CD4-positive, alpha-beta T cell treated with Interleukin-4 for 1 hour (primary cell): ENCODE measurements at places on chromosomes 11 and 22.

GRCh38 chr11:27028561-27028965, 12.1 kb upstream of the BBOX1 start:
- DNase-seq, result no peak

DNA sequence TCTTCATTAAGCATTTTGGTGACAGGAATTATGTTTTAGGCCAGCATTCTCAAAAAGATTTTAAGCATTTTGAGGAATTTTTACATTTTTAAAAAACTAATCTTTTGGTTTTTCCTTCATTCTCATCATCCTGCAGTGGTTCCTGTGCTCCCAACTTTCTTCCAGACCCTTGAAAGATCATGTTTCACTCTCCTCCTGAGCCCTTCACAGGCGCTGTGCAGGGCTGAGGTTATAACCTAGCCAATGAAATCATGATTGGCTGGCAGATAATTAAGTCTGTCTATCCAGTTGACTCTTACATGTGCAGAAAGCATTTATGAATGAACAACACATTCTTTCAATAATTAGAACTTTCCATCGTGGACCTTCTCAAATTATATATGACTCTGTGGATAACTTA, 226.3 kb downstream of the DDX10 start:
- no peak for DNase-seq

- no peak for DNase-seq
These were observed 12.0 kb upstream of the RFPL2 start for GRCh38 chr22:32216911-32217310.

DNA sequence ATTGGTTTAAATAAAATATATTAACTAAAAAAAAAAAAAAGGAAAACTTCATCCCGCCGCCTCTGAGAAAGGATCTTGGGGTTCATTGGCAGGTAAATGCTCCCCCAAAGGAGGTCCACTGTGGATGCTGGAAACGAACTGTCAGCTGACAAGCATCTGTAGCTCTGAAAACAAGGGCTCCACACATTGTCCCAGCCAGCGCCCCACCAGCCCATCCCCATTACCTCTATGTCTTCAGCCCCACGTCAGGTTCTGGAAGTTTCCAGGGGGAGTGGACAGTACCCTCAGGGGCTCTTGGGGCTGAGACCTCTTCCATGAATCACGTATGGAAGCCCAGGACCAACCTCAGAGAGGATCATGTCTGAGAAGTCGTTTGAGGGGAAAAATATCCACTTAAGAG, 66.4 kb upstream of the WNT7B start:
- no peak for DNase-seq

- no peak for DNase-seq
These were observed 1043.8 kb downstream of the BRD1 start for GRCh38 chr22:48783821-48784266.

DNA sequence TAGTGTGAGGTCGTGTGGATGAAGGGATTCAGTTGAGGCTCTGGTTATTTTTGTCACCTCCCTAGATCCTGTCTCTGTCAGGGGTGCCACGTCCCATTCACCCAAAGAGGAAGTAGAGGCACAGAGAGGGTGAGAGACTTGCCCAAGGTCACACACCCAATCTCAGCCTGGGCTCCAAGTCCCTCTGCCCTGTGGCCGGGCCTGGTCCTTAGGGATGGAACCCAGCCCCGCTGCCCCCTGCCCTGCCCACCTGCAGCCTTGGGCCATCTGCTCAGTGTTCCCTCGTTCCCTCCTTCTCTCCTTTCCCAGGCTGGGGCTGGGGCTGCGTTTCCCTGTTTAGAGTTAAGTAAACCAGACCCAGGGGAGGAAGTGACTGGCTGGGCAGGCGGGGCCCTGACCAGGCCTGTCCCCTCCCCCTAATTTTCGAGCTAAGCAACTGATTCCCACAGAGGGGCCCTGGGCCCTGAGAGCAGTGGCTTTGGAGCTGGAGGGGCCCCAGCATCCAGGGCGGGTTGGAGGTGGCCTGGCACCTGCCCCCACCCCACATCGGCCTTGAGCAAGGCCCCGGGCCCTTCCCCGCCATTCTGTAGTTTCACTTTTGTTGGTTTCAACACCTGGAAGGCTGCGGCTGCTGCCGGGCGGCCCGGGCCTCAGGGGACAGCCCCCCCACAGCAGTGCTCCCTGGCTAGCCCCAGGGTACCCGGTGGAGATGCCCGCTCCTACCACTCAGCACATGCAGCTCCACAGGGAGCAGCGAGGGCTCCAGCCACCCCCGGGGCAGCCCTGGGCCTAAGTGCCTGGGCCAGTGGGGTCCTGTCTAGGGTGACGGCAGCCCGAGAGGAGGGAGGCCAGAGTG, 1.5 kb downstream of the TCIRG1 start:
- peak; percentile 49 for DNase-seq

- no peak for DNase-seq
These were observed 79.7 kb upstream of the LINC01488 start for GRCh38 chr11:69401715-69402114.

DNA sequence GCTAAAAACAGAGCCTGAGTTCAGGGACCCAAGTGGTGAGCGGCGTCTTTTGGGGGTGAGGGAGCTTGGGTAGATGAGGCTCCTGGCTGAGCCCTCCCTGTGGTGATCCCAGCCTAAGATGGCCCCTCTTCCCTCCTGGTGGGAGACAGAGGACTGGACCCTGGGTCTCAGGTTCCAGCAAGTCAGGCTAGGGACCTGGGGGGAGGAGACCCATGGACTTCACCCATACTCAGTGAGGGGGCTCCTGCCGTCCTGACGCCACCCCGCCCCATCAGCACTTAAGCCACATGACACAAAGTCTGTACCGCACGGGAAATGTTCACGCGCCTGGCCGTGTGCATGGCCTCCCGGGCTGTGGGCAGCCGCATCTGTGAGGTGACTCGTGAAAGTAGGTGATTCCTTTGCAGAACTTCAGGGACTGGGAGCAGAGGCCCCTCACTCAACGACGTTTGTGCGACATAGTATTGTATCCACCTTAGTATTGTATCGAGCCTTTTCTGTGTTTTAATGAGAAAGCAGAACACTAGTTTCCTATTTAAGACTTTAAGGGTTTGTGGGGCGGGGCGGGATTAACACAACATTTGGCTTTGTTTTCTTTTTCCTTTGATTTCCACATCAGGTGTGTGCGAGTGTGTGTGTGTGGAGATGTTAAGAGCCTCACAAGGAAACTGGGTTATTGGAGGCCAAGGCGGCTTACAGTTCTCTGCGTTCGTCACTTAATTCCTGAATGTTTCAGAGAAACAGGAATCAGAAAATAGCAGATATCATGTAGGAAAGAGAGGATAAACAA, 18.4 kb upstream of the TMEM191C start:
- no peak for DNase-seq

DNA sequence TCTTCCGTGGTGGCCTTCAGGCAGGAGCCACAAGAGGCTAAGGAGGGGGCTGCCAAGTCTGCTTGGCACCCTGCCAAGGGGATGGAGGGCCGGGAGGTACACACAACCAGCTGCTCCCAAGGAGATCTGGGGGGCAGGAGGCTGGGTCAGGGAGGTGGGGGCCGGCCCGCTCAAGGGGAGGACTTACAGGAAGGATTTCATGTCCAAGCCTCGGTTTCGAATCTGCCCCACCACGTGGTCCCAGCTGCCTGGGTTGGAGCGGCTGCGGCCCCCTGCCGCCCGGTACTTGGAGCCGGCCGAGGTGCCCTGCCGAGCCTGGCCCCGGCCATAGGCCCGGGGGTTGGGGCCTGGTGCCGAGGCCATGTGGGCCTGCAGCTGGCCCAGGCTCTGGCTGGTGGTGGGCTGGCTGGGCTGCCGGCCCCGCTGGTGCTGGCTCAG, 33.5 kb downstream of the LRRC10B start:
- DNase-seq, result no peak

- DNase-seq, result no peak
These were observed 176.7 kb downstream of the CNTN5 start for GRCh38 chr11:99197477-99197876.
